Colonic mucosa (tissue), 4 donors: ENCODE measurements at places on chromosomes 6 and 20. TPM values are rescaled to one million over a fixed set of nuclear protein-coding genes. Genes with fewer than 3 reads are reported as not detected.

The NEU1 gene
- 33.8 TPM for total RNA-seq

The SUMO4 gene
- total RNA-seq: 1.5 TPM

The ABCF1 gene
- 61.3 TPM for total RNA-seq

The MUCL3 gene
- total RNA-seq: 0.30 TPM

The OTOR gene
- not detected for total RNA-seq

The TMEM170B gene
- 0.82 TPM for total RNA-seq

The RAET1E gene
- 0.21 TPM for total RNA-seq

The SIRPB2 gene
- total RNA-seq: 3.0 TPM

The CYP39A1 gene
- total RNA-seq: 4.3 TPM

The THBD gene
- 6.3 TPM for total RNA-seq

The TUBB2B gene
- 2.3 TPM for total RNA-seq

The C20orf141 gene
- not detected for total RNA-seq

The GRIK2 gene
- total RNA-seq: 0.72 TPM
